ENCODE measurements at places on chromosomes 12 and 14. TPM values are rescaled to one million over a fixed set of nuclear protein-coding genes. Genes with fewer than 3 reads are reported as not detected.

KLRD1 gene
- 4.4 TPM for total RNA-seq

DIO3 gene
- total RNA-seq: 3.9 TPM

GRCh38 chr12:110590806-110591326, 7.7 kb upstream of the PPTC7 start:
- DNase-seq: no peak

GRCh38 chr14:71380271-71380670, 473.0 kb downstream of the PCNX1 start:
- DNase-seq: no peak

DNA sequence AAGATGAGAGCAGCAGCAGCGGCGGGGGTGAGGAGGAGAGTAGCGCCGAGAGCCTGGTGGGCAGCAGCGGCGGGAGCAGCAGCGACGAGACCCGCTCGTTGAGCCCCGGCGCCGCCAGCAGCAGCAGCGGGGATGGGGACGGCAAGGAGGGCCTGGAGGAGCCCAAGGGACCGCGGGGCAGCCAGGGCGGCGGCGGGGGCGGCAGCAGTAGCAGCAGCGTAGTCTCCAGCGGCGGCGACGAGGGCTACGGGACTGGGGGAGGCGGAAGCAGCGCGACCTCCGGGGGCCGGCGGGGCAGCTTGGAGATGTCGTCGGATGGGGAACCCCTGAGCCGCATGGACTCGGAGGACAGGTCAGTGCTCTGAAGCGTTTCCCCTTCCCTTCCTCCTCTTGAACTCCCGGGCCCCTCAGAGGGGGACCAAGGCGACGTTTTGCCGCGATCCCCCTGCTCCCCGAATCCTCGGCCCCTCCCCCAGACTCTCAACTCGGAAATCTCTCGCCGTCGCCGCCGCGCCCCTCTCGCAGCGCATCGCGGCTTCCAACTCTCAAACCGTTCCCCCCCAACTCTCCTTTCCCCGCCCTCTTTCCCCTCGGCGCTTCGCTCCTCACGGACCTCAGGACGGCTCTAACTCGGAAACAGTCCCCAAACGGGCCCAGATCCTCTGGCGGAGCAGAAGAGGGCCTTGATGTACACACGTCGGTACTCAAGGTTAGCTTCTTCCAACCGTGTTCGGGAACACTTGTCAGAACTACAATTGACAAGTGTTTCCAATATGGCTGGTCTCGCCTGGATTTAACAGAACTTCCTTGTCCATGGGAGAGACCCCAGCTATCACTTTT, 947 bp downstream of the AEBP2 start:
- peak; percentile 76 for DNase-seq

DNA sequence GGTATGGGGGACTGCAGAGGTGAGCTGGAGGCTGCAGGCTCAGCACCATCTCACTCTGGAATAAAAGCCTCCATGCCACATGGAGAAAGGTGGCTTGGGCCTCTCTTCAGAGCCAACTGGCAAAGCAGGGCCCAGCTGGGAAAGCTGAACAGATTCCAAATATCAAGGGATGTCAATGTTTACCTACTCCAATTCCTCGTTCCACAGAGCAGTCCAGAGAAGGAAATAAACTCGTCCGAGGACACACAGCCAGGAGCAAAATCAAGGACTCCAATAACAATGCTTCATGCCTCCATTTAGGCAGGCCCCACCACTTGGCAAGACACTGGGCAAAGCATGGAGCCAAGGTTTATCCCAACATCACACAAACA, 36.3 kb upstream of the PNMA1 start:
- no peak for DNase-seq

- DNase-seq: no peak
These were observed 31.2 kb downstream of the TMCC3 start for GRCh38 chr12:94618995-94619695.

DNA sequence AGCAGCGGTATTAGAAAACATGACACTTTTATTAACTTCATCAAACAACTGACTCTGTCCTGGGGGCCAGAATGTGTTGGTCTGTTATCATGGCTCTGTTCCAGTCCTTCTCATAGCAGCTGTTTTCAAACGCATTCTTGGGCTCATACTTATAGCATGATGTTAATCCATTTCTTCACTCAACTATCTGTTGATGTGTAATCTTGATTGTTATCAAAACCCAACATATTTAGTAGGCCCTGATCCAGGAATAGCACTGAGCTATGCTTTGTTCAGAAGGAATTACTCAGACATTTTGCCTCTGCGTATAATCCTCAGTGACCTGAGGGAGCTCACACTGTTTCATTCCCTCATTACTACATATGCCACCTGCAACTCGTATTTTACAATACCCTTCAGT, 315.9 kb downstream of the BMP4 start:
- no peak for DNase-seq

DNA sequence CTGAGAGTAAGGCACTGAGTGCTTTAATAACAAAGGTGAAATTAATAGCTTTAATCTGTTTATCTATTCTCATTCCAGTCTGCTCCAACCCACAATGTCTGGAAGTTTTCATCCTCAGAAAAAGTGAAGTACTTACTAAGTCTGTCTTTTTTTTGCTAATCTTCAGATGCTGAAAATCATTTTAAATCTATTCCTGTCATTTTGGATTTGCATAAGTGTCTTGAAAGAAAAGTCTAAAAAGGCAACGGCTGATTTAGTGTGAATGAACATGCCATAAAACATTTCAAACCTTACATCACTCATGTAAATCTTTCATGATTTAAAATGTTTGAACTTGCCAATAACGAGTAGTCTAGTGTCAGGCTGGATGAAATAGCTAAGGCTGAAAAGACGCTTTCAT, 685.6 kb downstream of the RPS29 start:
- no peak for DNase-seq

DNA sequence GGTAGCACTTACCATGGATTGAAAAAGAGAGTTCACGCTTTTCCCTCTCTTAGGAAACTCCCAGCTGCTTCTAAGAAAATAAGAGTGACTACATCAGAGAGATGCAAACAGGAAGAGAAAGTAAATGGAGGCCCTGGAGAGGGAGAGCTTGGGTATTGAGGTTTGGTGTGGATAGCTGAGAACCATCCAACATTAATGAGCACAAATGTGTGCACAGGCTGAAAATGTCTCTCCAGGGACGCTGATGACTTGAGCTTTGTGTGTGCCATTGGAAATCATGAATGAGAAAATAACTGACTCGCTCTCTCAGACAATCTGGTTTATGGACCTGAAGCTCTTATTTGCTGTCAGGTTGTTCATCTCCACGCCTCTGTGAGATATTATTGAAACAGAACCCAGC, 318.8 kb downstream of the NRXN3 start:
- DNase-seq: no peak

GRCh38 chr12:67415473-67415872, 146.3 kb downstream of the CAND1 start:
- no peak for DNase-seq

Data from aorta (tissue), 5 donors.